CD4-positive, alpha-beta T cell treated with Interleukin-6 at 100 ng/mL for 8 hours (primary cell): ENCODE measurements at places on chromosomes 11 and 22.

DNA sequence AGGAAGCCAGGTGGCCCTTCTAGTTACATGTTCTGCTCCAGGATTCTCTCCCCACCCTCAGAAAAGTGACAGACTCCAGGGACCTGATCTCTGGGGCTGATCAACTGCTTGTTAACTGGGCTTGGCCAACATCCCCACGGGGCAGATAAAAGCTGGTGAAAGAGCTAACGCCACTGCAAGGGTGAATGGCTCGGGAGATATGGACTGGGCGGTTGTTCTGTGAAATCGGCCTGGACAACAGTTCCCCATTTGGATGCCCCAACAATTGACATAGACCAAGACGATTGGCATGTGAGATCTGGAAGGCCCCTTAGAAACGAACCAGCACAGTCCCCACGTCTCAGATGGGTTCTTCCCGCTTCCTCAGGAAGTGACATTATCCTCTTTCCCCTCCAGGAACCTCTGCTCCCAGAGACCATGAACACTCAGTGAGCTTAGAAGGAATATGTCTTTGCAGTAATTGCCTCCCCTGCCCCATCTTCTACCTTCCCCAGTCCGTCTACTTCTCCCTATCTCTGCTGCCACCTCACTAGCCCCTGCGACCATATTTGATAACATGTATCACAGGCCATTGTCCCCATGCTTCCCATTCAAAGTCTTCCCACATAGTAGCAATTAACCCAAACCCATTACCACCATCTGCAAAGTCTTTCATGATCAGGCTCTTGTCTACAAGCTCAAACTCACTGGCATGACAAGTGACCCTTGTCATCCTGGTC lies 5.6 kb upstream of the PRG2 start:
- DNase-seq: no peak

GRCh38 chr11:46254133-46254491 lies 23.4 kb upstream of the CREB3L1 start:
- DNase-seq: no peak

DNA sequence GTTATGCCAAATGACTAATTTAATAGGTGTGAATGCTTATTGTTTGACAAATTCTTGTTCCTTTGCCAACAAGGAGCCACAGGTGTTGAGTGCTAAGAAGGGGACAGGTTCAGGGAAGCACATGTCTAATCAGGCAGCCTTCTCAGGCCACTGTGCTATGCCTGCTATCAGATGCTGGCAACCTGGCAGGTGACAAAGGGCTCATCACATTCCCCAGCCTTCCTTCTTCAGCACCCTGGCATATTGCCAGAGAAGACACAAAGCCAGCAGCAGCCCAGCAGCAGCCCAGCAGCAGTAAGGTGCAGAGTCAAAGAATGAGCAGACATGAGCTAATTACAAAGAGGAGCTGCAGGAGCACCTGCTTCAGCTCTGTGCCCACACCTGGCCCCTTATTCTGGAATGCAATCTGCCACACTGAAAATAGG lies 68.2 kb downstream of the GUCY1A2 start:
- no peak for DNase-seq

- no peak for DNase-seq
These were observed 75.9 kb upstream of the ARFGAP3 start for GRCh38 chr22:42932857-42933484.

DNA sequence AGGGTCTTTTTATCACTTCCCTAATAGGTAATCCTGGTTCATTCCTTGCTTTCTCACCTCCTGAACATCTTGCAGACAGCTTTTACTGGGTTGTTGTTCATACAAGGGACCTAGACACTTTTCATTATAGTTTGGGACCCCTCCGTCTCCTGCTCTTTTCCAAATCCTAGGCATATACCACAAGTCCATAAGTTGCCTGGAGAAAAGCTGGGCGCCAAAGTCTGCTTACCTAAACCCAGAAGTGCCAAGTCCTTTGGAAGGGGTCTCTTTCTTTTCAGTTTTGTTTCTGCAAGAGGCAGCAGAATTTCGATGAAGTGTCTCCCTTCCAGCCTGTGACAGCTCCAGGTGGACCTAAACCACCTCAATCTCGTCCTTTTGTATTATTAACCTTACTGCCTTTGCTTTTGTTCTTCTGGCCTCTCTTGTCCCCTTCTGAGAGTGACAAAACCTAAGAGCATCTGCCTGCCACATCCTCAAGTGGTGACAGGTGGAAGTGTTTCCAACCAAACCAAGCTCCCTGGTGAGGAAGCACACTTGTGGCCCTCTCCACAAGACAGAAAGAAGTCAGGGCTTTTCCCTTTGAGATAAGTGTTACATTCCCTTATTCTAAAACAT lies 19.5 kb upstream of the P2RY6 start:
- DNase-seq: no peak

- DNase-seq: no peak
These were observed 44.4 kb upstream of the ST14 start for GRCh38 chr11:130115218-130115617.

- no peak for DNase-seq
These were observed 25.3 kb upstream of the SLC25A1 start for GRCh38 chr22:19203834-19204233.

GRCh38 chr11:27084518-27084917 lies 43.9 kb downstream of the BBOX1 start:
- no peak for DNase-seq

DNA sequence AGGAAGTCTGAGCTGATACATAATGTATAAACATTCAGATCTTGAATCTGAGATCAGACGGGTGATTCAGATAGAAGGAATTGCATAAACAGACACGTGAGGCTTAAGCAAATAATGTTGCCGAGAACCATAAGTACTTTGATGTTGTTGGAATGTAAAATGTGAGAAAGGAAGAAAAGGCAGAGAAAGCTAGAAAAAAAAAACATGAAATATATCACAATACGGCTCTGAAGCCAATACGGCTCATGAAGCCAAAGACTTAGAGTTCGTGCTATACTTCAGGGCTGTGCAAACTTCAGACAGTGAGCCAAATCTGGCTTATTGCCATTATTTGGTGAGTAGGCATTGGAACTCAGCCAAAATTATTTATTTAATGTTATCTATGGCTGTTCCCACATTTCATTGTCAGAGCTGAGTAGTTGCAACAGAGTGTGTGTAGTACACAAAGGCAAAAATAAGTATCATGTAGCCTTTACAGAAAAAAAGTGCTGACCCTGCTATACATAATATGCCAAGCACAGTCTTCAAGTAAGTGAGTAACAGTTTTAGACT lies 673.3 kb downstream of the CNTN5 start:
- no peak for DNase-seq

DNA sequence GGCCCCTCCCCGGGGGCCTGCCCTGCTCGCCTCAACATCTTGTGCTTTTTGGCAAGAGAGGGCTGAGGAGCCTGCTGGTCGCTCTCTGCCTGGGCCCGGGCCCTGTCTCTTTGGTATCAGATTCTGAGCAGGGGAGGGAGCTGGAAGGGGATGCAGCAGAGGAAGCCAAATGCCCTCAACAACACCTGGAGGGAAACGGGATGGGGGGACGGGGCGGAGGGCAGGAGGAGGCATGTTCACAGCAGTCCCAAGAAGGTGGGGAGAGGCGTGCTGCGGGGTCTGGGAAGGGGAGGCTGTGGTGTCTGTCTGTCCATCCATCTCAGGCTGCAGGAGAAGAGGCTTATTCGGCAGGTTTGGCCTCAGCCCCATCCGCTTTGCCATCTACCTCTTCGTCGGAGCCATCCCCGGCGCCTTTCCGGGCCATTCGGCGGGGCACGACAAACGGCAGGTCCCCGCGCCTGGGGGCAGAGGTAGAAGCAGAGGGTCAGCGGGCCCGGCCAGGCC lies 29.4 kb downstream of the APOL1 start:
- DNase-seq: no peak

- no peak for DNase-seq
These were observed 7.3 kb upstream of the SCGB1A1 start for GRCh38 chr11:62411524-62411923.
